HEK293T (cell line): ENCODE measurements at places on chromosomes 13 and 19.
A peak's percentile ranks its signal among the peaks of the same experiment; 100 is the strongest.

- peak; percentile 57 for DNase-seq
Observed at GRCh38 chr13:48749699-48750473, 96.2 kb downstream of the CYSLTR2 start.

DNA sequence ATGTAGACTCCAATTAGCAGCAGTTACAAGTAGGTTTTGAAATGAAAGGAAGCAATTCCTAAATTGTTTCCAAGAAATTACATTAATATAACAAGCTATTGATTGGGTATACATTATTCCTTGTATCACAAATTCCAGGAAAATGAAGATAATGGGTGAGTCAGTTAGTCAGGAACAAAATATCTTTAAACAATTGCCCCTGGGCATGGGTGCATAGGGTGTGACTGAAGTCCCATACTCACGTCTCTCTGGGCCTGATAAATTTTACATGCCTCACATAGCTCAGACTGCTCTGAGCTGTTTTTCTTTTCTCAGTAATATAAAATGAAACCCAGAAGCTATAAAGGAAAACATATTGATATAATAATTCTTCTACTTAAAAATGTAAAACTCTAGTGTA is 87.8 kb downstream of the FNDC3A start:
- DNase-seq: no peak

DNA sequence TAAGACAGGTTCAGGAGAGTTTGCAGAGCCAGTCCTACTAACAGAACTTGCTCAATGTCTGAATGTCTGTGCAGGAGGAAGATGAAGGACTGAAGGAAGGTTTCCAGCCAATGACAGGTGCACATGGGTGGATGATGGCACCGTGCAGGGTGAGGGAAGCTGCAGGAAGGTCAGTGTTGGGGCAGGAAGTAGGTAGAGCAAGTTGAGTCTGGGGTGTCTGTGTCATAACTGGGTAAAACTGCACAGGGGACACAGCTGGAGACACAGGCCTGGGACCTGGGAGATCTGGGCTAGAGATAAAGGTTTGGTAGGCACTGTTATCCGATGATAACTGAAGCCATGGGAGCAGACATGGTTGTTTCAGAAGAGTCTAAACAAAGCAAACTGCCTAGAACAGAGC is 116.9 kb downstream of the USP12 start:
- no peak for DNase-seq

- no peak for DNase-seq
Observed at GRCh38 chr19:56086671-56087430, 34.2 kb downstream of the ZNF787 start.

DNA sequence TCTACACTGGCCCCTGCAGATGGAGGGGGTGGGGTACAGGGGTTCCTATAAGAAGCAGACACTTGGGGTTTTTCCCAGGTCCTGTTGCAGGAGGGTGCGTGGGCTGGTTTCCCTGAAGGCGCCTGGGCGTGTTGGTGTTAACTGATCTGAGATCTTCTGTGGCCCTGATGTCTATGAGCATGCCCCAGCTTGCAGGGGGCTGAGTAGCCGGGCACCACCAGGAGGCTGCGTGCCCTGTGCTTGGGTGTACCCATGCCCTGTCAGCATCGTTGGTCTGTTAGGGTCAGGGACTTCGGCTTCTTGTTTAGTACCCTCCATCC is 45.3 kb downstream of the CAPN12 start:
- DNase-seq: no peak

GRCh38 chr13:91714855-91715254 is 316.4 kb downstream of the GPC5 start:
- no peak for DNase-seq

- DNase-seq: no peak
Observed at GRCh38 chr19:38949580-38950367, 19.0 kb downstream of the MRPS12 start.

GRCh38 chr13:26707122-26708006 is 53.2 kb downstream of the GPR12 start:
- DNase-seq: peak; percentile 62

DNA sequence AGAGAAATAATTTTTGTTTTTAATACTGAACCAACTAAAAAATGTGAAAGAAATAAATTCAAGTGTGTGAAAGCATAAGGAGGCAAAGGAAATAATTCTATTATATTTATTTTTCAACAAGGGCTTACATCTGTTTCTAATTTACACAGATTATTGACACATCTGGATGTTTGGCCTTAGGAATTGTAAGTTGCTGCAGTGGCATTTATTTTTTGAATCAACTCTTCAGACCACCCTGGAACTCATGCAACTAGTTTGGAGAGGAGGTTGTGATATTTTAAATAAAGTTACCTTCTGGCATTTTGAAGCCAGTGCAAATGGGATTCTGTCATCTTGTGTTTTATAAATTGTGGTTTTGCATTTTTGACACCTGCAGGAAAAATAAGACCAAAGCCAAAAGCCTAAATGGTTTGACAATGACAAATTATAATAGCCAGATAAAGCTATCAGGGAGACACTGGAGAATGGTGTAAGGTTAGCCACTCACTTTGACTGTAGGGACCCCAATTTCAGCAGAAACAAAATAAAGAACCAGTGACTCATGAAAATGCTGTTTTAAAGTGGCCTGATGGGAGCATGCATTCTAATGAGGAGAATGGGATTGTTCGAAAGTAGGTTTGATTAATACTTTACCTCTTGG is 192.9 kb downstream of the KLF5 start:
- DNase-seq: no peak

- no peak for DNase-seq
Observed at GRCh38 chr13:75443356-75443958, 38.5 kb downstream of the TBC1D4 start.

DNA sequence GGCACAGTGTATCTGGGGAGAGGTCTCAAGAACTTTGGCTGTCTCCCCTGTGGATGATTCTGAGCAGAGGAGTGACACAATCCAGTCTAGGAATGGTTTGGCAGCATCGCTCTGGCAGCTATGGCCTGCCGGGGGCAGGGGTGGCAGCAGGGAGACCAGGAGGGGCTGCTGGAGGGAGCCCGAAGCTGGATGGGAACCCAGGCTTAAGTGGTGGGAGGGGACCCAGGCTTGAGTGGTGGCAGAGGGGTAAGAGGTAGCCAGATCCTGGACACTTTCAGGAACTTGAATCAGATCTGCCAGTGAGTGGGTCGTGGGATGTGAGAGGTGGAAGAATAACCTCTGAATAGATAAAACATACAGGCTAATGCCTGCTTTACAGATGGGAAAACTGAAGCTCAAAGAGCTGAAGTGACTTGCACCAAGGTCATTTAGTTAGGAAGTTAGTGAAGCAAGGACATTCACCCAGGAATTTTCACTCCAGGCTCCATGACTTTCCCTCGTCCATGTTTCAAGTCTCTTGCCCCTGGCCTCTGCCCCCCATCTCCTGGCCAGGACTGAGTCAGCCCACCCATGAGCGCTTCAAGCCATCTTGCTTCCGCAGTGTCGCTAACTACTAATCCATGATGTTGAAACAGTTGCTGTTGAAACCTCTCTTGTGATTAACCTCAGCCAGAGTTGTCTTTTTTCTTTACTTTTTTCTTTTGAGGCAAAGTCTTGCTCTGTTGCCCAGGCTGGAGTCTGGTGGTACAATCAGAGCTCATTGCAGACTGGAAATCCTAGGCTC is 29.9 kb upstream of the C1QTNF9 start:
- DNase-seq: no peak

DNA sequence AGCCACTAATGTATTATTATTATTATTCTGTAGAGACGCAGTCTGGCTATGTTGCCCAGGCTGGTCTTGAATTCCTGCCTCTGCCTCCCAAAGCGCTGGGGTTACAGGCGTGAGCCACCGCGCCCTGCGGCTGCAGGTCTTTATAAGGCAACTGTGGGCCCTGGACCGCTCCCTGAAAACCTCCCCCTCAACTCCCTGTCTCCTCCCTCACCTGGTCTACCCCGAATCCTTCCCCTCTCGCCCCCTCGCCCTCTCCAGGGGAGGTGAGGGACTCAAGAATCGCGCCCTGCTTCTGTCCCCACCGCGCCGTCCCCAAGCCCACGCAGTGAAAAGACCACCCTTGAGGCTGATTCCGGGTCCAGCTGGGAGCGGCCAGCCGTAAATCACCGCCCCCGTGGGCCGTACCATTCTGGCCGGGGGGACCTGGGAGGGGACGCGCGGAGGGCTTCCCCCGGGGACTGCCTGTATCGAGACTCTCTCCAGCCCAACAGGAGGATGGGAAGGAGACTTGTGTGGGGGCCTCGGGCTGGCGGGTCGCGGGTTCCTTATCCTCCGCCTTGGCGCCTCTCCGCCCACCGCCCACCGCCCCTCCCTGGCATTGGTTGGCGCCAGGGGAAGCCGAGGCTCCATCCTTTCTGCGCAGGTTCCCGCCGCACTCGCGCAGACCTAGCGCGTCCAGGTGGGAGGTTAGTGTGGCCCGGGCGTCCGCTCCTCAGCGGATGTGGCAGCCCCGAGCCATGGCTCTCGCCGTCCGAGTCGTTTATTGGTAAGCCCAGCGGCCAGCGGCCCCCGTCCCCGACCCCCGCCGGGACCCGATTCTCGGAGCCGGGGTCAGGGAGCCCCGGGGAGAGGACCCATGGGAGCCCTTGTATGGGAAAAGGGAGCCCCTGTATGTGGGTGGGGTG is at the start of gene SELENOW:
TSS of gene SELENOW (plus strand) at position 655 of the 905 bp plus-strand sequence. CDS start at position 738, 83 bp downstream.
- DNase-seq: peak; percentile 90

GRCh38 chr13:112510987-112511685 is 76.8 kb downstream of the TUBGCP3 start:
- DNase-seq: no peak

GRCh38 chr19:6250024-6250615 is 29.7 kb downstream of the MLLT1 start:
- DNase-seq: no peak

DNA sequence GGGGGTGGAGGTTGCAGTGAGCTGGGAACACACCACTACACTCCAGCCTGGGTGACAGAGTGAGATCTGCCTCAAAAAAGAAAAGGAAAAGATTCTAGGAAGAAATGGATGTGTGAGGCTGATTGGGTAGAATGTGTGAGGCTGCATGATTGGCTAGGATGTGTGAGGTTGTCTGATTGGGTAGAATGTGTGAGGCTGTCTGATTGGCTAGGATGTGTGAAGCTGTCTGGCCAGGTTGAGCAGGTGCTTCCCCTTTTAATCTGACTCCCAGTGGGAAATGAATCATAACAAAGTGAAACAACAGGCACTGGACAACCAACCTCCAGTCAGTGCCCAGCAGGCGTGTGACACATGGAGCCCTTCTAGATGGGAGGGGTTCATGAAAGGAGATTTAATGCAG is 14.7 kb downstream of the C13orf46 start:
- DNase-seq: no peak

DNA sequence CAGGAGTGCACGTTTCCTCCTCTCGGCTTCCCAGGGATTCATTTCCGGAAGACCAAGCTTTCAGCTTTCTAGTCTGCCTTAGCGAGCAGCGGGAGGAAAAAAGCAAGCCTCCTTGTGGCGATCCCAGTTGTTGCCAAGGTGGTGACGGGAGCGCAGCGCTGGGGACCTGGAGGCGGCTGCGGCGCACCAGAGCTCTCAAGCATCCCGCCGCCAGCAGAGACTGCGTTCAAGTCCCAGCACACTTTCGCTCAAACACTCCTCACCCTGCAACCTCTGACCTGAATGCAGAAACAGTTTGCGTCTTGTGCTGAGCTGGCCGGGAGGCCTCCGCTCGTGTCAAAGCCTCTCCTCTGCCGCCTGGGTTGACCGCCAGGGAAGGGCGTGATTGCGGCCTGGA is 4.9 kb downstream of the GSX1 start:
- no peak for DNase-seq

GRCh38 chr19:16324384-16325160 is at the start of gene KLF2:
Gene KLF2, plus strand, starts transcription at chr19:16324826. Its CDS starts 98 bp downstream, at chr19:16324924.
- peak; percentile 83 for DNase-seq

GRCh38 chr13:75129331-75129730 is 352.6 kb downstream of the TBC1D4 start:
- DNase-seq: no peak

GRCh38 chr13:110433014-110433413 is 125.9 kb downstream of the COL4A2 start:
- DNase-seq: no peak

DNA sequence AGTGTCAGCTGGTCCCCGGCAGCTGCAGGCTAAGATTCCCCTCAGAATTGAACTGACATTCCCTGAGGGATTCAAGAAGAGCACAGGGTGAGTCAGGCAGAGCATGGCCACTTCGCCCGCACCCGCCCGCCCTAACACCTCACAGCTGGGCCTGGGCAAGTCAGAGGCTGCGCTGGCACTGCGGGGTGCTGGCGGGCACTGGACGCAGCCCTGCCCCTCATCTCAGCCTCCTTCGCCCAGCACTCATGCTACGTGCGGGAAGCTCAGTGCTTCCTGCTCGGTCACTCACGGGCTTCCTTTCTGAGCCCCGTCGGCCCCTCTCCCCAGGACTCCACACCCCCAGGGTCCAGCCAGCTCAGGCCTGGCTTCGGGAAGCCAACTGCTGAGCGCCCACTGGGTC is 56.9 kb downstream of the MLLT1 start:
- DNase-seq: no peak

GRCh38 chr13:107373551-107373950 is 805.6 kb upstream of the ARGLU1 start:
- DNase-seq: peak; percentile 4

- no peak for DNase-seq
Observed at GRCh38 chr19:3803114-3803888, 17.1 kb upstream of the MATK start.

DNA sequence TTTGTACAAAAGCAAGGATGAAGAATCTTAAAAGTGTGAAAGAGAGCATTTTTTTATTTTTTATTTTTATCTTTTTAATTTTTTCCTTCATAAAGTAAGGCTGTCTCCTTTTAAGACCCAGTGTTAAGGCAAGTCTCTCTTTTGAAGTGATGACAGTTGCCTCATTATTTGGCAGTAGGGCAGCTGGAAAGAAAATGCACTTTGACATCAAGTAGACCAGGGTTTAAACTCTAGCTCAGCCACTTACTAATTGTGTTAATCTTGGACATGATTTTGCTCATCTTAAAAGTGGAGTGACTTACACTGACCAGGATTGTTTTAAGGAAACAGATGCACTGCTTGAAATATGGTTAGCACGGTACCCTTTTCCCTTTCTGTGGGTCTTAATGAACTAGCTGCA is 18.5 kb downstream of the GPALPP1 start:
- DNase-seq: no peak

DNA sequence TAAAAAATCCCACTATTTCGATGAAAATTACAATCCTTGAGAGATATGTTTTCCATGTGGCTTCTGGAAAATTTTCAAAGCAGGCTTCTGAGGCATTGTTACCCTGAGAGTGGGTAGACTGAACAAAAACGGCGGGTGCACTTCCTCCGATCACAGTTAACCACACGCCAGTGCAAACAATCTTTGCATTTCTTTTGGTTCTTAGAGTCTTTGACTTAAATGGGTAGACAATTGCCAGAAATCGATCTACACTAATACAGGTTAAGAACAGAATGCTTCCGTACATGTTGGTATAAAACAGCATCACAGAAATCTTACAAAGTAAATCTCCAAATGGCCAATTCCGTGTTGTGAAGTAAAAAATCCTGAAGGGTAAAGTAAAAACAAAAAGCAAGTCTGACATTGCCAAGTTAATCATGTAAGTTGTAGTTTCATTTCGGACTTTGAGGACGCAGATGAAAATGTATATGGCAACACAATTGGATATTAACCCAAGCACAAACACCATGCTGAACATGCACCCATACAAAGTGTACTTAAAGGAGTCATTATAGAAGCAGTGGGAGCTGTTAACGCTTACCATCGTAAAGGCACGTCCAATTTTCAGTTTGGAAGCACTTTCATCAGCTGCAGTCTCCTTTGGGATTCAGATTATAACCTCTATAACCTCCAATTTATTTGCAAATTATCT is 927 bp downstream of the LPAR6 start:
- no peak for DNase-seq
